ENCODE measurements at places on chromosomes 11 and 22.

DNA sequence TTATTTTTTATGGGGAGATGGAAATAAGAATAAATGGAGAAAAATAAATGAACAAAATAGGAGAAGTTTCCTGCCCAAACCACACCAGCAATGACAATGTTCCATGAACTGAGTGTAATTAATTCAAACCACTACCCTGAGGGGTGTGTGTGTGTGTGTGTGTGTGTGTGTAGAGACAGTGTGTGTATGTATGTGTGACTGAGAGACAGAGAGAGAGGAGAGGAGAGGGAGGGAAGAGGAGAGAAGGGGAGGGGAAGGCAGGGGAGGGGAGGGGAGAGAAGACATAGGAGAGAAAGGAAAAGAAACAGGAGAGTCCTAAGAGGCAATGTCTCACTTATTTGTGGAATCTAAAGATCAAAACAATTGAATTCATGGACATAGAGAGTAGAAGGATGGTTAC, 65.0 kb upstream of the POU2AF1 start:
- DNase-seq, result no peak

- no peak for DNase-seq
Observed at GRCh38 chr11:122367809-122368231, 251.8 kb upstream of the BLID start.

GRCh38 chr22:31323578-31324550, 22.3 kb downstream of the PATZ1 start:
- no peak for DNase-seq

DNA sequence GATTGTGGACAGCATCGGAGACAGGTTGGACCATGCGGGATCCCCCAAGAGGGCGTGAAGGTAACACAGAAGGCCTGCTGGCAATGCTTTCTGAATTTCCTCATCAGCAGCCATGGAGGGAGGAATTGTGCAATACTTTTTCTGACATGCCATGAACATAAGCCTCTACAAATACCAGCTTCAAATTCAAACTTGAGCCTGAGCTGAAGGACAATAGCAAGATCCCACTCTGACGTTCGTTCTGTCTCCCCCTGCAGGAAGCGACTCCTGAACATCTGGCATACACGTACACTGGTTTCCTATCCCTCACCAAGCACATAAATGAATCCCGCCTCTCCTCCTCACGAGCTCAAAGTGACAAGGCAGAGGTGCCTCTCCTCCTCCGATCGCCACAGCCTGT, 312.2 kb downstream of the BRD1 start:
- DNase-seq, result no peak

GRCh38 chr11:44848203-44848962, 102.3 kb downstream of the TP53I11 start:
- no peak for DNase-seq

- no peak for DNase-seq
Observed at GRCh38 chr11:60459345-60459744, 3.7 kb downstream of the MS4A1 start.

- DNase-seq, result peak; percentile 21
Observed at GRCh38 chr11:111205632-111206385, 39.7 kb upstream of the POU2AF2 start.
